Cortex of kidney (tissue), 1 donor: ENCODE measurements at places on chromosomes 1 and 21.

DNA sequence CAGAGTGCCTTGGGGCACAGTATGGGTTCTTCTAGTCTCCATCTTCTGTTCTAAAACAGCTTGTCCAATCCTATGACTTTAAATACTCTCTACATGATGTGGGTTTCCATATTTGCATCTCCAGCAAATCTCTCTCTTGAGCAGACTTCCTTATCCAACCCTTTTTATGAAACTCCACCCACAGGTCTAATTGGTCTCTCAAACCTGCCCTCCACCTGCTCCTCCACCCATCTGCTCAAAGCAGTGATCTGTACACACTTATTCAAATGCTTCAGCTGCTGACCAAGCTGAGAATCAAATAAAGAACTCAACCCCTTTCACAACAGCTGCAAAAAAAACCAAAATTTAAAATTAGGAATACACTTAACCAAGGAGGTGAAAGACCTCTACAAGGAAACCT is 11.5 kb downstream of the MCOLN2 start:
- no peak for DNase-seq

DNA sequence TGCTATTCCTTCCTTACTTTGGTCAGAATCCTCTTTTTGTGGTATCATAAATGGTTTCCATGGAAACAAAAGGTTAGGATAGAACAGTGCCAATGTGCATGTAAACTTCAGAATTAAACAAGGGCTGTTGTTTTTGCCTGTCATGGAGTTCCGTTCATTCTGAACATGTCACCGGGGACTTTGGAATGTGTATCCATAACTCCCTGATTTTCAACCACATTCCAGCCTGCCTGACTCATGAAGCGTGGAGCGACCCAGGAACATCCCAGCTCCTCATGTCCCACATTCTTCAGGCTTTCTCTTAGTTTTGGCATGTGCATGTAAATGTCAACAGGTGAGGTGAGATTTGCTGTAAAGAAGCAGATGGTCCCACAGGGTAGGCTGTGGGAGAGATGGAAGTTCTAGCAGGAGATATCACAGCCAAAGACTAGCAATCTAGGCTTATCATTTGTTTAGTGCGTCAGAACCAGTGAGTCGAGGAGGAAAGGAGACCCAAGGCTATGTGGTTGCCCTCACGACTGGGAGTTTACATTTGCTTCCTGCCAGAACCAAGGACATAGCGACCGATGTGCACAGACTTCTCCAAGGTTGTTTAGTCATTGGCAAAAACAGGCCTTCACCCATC is 23.0 kb upstream of the DNAJC11 start:
- no peak for DNase-seq

GRCh38 chr1:9651565-9652378 is at the start of gene PIK3CD:
Gene PIK3CD, plus strand, starts transcription at chr1:9651731. Its CDS starts 58,725 bp downstream, at chr1:9710456.
- DNase-seq = no peak

GRCh38 chr1:84642774-84643173 is 47.5 kb downstream of the SSX2IP start:
- no peak for DNase-seq

GRCh38 chr1:32954168-32954567 is 10.4 kb downstream of the RNF19B start:
- DNase-seq = no peak

DNA sequence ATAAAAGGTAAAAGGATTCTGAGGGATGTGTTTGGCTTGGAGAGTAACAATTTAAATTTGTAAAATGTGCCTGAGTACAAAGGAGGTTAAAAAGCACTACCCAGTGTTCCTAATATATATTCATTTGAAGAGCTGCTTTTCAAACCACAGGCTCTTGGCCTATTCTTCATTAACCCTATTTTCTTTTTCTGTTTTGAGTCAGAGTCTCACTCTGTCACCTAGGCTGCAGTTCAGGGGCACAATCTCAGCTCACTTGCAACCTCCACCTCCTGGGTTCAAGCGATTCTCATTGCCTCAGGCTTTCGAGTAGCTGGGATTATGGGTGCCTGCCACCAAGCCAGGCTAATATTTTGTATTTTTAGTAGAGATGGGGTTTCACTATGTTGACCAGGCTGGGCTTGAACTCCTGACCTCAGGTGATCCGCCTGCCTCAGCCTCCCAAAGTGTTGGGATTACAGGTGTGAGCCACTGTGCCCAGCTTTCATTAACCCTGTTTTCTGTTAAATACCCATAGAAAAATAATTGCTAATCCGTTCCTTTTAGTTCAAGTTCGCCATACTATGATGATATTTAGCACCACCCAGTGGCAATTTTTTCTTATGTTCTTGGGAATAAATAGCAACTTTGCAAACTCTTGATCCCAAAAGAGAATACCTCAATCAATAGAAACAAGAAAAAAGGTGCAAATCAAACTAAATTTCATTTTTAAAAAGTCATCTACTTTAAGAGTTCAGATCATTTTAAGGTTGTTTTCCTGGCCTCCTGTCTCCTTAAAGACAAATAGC is 30.5 kb downstream of the ZBTB8OS start:
- DNase-seq = no peak

DNA sequence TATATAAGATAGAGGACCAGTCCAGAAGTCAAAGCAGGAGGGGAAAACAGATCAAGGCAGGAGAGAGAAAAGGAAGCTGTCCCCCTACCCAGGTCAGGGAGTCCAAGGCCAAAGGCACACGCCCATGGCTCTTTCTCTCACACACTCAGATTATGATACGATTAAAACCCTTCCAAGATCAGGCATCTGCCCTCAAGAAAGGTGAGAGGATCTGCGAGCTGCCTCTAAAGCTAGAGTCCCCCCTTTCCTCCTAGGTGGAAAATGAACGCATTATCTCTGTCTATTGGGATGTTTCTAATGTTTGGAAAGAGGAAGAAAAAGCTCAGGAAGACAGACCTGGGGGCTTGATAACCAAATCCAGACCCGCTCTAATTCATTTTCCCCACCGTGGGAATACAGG is 7.6 kb downstream of the PAFAH2 start:
- DNase-seq = no peak

DNA sequence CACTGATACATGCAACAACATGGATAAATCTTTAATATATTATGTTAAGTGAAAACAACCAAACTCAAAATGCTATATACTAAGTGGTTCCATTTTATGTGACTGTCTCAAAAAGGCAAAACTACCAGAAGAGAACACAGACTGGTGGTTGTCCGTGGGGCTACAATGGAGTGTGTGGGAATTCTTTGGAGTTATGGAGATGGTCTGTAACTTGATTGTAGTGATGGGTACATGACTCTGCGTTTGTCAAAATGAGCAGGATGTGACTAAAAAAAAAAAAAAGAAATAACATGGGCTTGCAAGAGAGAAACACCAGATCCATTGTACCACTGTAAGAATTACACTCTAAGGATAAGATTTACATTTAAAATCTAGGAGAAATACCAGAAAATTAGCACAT is 52.2 kb upstream of the KIAA1614 start:
- DNase-seq = no peak

- no peak for DNase-seq
Measured at GRCh38 chr21:46157396-46157986, 2.1 kb upstream of the FTCD start.

DNA sequence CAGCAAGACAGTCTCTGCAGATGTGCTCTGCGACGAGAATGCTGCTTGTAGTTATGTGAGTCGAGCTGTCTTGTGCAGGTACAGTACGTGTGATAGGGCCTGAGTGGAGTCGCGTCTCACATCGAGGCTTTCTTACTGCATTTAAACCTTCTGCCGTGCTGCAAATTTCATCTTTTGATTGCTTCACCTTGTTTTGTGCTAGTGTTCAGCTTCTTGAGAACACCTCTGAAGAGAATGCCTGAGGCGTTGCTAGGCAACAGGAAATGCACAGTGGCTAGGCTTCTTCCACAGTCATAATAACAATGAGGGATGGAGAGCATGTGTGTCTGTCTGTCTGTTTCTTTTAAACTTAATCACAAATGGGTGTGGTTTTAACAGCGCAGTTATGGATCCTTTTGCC is 52.9 kb downstream of the MRPS6 start:
- DNase-seq = no peak

DNA sequence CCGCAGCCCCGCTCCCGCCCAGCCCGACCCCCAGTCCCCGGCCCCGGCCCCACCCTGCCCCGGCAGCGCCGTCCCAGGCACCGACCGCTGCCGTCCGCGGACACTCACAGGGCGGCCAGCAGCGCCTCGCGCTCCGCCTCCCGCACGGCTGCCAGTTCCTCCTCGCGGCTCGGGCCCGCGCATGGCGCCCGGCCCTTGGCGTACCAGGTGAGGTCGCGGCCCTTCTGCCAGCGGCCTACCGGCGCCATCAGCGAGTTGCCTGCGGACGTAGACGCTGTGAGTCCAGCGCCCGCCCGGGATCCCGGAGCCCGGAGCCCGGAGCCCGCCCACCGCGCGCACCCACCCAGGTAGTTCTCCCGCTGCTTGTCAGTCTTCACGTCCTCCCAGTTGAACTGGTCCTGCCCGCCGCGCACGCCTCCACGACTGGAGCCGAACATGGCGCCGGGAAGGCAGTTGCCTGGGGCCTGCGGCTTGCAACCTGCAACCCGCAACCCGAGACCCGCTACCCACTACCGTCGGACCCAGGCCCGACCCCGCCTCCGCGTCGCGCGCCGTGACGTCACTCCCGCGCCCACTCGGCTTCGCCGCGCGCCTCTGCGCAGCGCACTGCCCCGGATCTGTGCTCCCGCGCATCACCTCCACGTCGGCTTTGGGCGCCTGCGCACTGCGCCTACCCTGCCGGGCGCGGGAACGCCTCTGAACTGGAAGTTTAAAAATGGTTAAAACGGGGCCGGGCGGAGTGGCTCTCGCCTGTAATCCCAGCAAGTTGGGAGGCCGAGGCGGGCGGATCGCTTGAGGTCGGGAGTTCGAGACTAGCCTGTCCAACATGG is at the start of gene C1orf35:
TSS of gene C1orf35 (minus strand) at position 535 of the 830 bp plus-strand sequence. CDS start at position 437, 98 bp downstream.
- peak; percentile 78 for DNase-seq

- no peak for DNase-seq
Measured at GRCh38 chr1:50110656-50111055, 1.9 kb downstream of the ELAVL4 start.

DNA sequence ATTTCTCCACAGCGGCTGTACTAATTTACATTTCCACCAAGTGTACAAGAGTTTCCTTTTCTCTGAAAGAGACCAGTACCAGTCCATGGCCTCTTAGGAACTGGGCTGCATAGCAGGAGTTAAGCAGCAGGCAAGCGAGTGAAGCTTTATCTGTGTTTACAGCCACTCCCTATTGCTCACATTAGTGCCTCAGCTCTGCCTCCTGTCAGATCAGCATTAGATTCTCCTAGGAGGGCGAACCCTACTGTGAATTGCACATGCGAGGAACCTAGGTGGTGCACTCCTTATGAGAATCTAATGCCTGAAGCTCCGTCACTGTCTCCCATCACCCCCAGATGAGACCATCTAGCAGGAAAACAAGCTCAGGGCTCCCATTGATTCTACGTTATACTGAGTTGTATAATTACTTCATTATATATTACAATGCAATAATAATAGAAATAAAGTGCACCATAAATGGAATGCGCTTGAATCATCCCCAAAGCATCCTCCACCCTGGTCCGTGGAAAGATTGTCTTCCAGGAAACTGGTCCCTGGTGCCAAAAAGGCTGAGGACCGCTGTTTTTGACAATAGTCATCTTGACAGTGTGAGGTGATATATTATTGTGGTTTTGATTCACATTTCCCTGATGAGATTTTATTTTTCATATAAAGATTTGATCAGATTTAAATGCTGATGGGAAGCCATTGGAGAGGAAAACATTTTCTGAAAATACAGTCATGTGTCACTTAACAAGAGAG is 45.5 kb upstream of the MRPS6 start:
- DNase-seq = no peak

- DNase-seq = no peak
Measured at GRCh38 chr1:177794376-177794991, 175.4 kb downstream of the SEC16B start.

DNA sequence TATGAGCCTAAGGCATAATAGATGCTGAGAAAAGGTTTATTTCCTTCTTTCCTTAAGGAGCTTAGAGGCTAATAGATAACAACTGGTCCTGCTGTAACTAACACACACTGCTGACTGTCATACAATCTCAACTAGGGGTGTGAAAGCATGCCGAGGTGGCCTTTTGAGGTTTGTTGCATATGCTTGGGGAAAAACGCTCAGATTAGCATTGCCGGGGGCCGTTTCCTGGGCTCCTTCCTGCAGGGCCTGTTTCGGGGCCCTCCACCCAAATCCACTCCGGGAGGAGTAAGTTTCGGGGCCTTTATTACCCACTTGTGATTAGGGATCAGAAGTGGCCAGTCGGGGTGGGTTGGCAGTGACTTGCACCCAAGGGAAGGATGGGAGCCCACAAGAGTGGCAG is 27.2 kb upstream of the RCSD1 start:
- DNase-seq = no peak

DNA sequence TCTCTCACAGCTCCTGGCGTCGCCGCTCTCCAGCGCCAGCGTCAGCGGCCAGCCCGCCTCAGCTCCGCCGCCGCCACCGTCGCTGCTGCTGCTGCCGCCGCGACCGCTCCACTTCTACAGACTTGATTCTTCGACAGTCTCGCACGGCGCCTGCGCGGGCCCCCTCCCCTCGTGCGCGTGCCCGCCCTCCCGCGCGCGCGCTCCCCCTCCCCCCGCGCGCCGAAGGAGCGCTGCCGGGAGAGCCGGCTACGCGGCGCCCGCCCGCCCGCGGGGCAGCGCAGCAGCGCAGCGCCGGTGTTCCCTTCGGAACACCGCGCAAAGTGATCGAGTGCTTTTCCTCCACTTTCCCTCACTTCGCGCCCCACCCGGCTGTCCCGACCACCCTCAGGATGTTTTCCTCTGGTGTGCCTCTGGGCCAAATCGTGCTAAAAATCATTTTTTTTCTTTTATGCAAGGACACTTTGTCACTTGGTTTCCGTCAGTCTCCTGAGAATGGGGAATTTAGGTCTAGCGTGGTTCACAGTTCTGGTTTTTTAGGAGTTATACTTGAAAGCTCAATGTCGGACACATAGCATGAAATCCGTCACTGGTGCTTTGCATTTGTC is at the start of gene IRF2BP2:
TSS of gene IRF2BP2 (minus strand) at position 118 of the 605 bp plus-strand sequence. CDS start 684 bp downstream, outside the sequence.
- no peak for DNase-seq

GRCh38 chr1:18262726-18263125 is 155.1 kb downstream of the IGSF21 start:
- no peak for DNase-seq

- no peak for DNase-seq
Measured at GRCh38 chr1:205298191-205298994, 23.2 kb downstream of the NUAK2 start.

- DNase-seq = no peak
Measured at GRCh38 chr21:42062236-42063022, 8.7 kb upstream of the UMODL1 start.

DNA sequence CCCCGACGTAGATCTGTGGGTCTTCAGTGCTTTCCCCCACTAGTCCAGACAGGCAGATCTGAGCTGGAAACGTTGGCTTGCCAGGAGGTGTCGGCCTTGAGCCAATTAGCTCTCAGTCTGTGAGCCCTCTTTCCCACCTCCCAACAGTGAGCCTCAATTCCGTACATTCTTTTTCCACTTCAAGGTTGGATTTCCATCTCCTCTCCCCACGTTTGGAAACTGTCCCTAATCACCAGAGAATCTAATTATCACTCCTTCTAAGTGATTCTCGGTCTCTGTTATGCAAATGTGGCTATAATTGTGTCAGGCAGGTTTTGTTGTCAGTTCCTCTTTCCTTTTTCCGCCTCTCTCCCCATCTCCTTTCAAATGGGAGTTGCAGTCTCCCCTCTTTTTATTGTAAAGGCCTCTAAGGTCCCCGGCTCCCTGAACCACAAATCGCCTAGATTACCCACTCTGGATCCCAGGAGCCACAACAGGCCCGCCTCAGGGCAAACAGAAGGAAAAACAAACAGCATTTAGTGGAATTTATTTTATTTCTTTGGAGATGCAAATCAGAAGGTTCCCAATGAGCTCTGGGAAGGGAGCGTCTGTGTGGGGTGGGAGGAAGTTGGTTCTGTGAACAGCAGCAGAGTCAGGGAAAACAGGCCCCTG is 29.4 kb upstream of the LRRN2 start:
- DNase-seq = no peak

GRCh38 chr1:93328809-93329760 is 16.6 kb upstream of the DR1 start:
- no peak for DNase-seq
